ENCODE measurements at places on chromosomes 7 and 10. TPM values are rescaled to one million over a fixed set of nuclear protein-coding genes. Genes with fewer than 3 reads are reported as not detected.

The COL28A1 gene
- total RNA-seq: 2.3 TPM

The GHRHR gene
- not detected for total RNA-seq

The PAX4 gene
- not detected for total RNA-seq

The PAPOLB gene
- 0.17 TPM for total RNA-seq

The HKDC1 gene
- total RNA-seq: 4.5 TPM

The NPFFR1 gene
- 0.21 TPM for total RNA-seq

The RBM20 gene
- total RNA-seq: 0.65 TPM
